Placental pericyte (primary cell): ENCODE measurements at places on chromosomes 13 and 19. TPM values are rescaled to one million over a fixed set of nuclear protein-coding genes. Genes with fewer than 3 reads are reported as not detected.

The CDC42EP5 gene
- 8.5 and 9.4 TPM in 2 replicates for total RNA-seq

The RPL28 gene
- total RNA-seq: 301 and 1,049 TPM in 2 replicates

The ZSCAN4 gene
- total RNA-seq: 0.22 TPM in 1 of 2 replicates, not detected in the other

The PSG6 gene
- not detected in 2 replicates for total RNA-seq

The CLEC4G gene
- total RNA-seq: not detected in 2 replicates

The S1PR4 gene
- not detected in 2 replicates for total RNA-seq

The LGALS7B gene
- total RNA-seq: not detected in 2 replicates

The FCAR gene
- total RNA-seq: not detected in 2 replicates

The NCAN gene
- under 0.01 TPM in 1 of 2 replicates, not detected in the other for total RNA-seq

The BABAM1 gene
- total RNA-seq: 93.4 and 96.1 TPM in 2 replicates

The HAUS5 gene
- 2.2 and 14.2 TPM in 2 replicates for total RNA-seq

The LYPD3 gene
- total RNA-seq: 0.43 TPM in 1 of 2 replicates, not detected in the other

The DENND1C gene
- not detected in 2 replicates for total RNA-seq

The MADCAM1 gene
- 0.22 TPM in 1 of 2 replicates, not detected in the other for total RNA-seq
